ENCODE measurements at places on chromosomes 11 and 22. TPM values are rescaled to one million over a fixed set of nuclear protein-coding genes. Genes with fewer than 3 reads are reported as not detected.

- DNase-seq, result no peak
These were observed 8.3 kb downstream of the LGR4 start for GRCh38 chr11:27464289-27464696.

GRCh38 chr11:94107363-94107762 is 21.3 kb upstream of the PANX1 start:
- DNase-seq, result no peak

DNA sequence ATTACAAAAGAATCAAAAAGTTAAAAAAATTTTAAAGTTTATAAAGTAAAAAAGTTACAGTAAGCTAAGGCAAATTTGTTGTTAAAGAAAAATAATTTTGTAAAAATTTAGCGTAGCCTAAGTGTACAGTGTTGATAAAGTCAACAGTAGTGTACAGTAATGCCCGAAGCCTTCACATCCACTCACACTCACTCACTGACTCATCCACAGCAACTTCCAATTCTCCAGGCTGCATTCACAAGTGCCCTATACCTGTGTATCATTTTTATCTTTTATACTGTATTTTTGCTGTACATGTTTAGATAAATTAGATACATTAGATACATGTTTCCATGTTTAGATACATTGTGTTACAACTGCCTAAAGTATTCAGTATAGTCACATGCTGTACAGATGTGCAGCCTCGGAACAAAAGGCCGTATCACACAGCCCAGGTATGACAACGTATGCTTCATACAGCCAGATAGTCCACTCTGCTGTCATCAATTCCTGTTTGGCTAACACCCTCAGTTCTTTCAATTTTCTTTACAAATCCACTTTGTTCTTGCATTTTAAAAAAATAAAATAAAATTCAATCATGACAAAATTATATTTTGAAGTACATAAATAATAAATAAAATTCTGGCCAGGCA is 80.7 kb downstream of the RBFOX2 start:
- no peak for DNase-seq

DNA sequence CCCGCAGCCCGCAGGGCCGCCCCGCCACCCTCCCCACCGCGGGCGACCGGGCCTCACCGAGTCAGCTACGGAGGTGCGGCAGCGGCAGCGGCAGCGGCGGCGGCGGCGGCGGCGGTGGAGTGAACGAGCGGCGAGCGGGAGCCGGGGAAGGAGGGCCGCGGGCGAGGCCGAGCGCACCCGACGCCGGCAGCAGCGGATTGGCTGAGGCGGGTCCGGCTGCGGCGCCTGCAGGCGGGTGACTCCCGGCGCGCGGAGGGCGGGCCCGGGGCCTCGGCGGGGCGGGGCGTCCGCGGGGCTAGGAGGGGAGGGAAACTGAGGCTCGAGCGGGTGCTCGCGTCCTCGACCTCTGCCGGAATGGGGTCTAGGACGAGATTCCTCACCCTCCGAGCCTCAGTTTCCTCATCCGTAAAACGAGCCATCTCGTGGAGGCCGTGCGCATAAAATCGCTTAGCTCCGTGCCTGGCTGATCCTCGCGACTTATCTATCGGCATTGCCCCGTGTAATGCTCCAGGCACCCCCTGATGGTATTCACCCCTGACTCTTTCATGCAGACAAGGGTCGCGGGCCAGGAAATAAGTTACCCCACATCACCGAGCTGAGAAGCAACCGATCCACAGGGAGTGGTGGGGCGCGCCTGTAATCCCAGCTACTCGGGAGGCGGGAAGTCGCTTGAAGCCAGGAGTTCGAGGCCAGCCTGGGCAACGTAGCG is at the start of gene CPT1A:
CPT1A (minus strand) TSS at position 199 of the 709 bp plus-strand sequence. CDS start 26,442 bp downstream, outside the sequence.
- peak; percentile 88 for DNase-seq

DNA sequence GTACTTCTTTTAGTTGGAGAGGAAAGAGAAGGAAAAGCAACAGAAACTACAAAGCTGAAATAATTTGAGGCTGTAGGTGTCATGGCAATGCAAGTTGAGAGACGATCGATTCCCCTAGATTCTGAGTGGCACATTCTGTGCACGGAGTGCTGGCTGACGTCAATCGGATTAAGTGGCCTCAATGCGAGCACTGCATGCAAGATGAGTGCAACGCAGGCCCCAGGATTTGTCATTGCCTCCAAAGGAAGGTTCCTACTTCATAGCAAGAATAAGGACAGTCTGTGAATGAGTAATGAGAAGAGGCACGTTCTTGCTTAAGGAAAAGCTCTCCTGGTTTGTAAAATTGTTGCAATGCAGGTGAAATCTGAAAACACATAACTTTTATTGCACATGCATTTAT is 892.4 kb downstream of the KCNA4 start:
- DNase-seq, result no peak

DNA sequence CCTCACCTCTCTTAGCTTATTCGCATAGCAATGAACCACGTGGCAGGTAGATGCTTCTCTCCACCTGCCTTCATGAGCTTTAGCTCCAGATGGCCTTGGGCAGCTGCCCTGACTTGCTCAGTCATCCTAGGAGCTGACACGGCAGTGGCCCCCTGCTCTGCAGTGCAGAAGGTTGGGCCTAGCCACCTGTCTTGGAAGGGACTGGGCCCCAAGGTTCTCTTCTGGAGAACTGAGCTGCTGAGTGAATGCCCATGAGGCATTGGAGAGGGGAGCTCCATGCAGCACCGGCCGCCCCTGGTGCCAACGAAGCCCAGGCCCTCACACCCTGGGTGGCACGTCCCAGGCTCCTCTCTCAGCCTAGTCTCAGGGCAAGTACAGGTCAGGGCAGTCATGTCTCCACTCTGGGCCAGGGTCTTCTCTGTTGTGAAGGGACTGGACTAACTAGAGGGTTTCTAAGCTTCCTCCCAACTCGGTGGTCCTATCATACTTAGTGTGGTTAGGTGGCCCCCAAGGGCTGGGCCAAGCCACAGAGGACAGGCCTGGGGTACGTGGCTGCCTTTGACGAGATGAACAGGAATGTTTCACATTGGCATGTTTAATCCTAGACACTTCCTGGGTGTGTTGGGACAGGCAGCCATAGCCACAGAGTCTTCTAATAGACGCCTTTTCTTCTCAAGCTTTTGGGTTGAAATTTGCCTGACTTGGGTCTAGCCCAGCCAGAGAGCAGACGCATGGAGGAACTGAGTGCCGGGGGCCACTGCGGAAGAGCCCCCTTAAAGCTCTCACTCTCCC is 47.9 kb downstream of the ALX4 start:
- DNase-seq, result no peak

DNA sequence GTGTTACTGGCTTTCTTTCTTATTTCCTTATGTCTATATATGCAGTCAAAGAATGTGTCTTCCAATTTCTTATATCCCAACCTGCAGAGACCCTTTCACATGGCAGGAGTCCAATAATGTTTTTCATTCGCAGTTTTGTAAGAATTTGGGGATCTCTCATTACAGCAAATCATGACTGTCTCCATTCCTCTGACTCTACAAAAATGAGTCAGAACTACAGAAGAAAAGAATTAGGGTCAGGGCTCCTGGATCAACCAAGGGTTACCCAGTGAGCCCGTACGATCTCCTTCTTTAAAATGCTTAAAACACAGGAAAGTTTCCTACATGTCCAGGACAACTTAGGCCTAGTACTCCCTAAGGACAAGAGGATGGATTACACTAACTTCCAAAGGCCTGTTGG is 42.2 kb downstream of the RPUSD4 start:
- DNase-seq, result no peak

- no peak for DNase-seq
These were observed 10.2 kb upstream of the MS4A12 start for GRCh38 chr11:60482361-60482760.

DNA sequence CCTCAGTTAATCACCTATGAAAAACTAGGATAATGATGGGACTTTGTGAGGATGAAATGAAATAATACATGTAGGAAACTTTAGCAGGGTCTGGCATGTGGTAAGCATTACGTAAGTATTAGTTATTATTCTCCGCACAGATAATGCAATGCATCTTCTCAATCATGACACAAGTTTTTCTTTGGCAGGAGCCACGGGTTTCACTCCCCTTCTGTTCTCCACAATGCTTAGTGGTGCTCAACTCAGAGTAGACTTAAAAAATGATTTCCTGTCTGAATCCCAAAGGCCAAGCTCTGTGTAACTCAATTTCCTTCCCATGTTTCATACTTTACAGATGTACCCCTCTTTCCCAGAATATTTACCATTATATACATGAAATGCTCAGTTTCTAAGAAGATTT is 82.9 kb downstream of the CCDC34 start:
- DNase-seq, result no peak

- no peak for DNase-seq
These were observed 7.7 kb downstream of the BIK start for GRCh38 chr22:43118024-43118849.

- peak; percentile 15 for DNase-seq
These were observed 17.0 kb downstream of the XRCC6 start for GRCh38 chr22:41638124-41638523.

- DNase-seq, result no peak
These were observed 71.5 kb downstream of the FCHSD2 start for GRCh38 chr11:73070653-73071052.

- DNase-seq, result no peak
These were observed 104.0 kb downstream of the SOX6 start for GRCh38 chr11:16252373-16252772.

DNA sequence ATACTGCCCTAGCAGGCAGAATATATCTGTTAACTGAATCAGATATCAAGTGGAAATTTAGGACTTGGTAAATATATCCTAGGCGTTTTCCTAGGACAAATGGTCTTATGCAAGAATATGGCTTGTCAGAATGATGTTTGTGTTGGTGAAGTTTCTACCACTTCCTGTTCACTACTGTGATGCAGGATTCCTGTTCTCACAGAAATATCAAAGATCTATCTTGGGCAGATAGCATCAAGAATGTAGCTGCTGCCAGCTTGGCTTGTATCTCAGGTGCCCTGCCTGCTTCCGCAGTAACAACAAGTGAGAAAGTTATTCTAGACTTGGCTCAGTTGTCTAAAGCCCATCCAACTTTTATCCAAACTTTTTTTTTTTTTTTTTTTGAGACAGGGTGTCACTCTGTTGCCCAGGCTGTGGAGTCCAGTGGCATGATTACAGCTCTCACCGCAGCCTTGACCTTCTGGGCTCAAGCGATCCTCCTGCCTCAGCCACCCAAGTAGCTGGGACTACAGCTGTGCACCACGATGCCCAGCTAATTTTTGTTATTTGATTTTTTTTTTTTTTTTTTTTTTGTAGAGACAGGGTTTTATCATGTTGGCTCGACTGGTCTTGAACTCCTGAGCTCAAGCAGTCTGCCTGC is 61.3 kb downstream of the PPME1 start:
- no peak for DNase-seq

DNA sequence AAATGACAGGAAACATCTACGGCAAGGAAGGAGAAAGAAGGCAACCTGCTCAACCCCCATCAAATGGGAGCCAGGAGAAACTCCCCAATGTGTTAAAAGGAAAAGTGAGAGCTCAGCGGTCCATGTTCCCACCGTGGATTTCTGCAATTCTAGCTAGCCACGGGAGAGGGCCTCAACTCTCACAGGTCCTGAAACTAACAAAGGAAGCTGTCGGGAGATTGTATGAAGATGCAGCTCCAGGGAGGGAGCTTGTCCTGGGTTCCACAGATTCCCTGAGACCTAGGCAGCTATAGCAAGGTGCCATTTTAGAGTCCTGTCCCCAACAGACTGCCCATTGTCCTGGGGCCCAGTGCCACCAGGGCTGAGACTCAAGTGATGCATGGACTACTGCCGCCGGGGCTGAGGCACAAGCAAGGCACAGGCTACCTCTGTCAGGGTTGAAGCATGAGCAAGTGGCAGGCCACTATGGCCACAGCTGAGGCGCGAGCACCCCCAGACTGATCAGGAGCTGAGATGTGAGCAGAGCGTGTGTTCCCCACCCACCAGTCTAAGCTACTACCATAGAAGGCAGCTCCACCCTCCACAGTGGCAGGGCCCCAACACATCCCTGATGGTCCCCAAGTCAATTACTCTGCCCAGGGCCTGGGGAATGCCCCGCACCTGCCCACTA is 31.3 kb downstream of the RSF1 start:
- no peak for DNase-seq

DNA sequence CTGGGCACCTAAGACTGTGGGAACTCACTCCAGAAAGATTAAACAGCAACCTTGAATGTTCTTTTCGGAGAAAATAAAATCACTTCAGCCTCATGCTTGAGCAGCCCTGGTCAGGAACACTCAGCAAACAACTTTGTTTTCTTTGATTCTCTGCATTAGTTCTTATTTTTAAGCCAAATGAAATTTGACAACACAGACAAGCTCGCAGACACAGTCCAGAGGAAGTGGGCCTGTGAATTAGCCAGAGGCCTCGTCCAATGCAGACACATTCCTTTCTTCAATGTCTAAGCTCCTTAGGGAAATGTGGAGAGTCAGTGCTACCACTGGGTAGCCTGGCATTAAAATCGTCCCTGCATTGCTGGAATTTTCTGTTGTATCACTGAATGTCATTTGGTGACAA is 62.9 kb upstream of the CSNK2A3 start:
- no peak for DNase-seq

- DNase-seq, result no peak
These were observed 13.9 kb downstream of the RTN4RL2 start for GRCh38 chr11:57474017-57474802.

GRCh38 chr22:30640839-30641430 is 5.4 kb downstream of the SLC35E4 start:
- no peak for DNase-seq

GRCh38 chr11:66231561-66231960 is 36.9 kb upstream of the RAB1B start:
- no peak for DNase-seq

DNA sequence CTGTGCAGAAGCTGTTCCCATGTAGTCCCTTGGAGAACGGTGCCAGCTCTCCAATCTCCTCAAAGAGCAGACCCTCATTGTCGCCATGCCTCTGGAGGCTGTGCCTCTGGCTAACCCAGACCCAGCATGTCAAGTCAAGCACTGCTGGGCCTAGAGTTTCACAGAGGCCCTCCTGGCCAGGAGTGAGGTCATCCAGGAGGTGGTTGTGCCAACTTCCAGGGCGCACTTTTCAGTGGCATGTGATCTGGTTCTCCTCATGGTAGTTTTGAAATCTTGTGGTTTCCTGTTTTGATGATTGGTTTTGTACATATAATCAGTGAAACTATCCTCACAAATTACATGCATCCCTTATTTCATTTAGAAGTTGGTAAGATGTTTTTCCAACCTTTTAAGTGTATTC is 78.9 kb downstream of the PPFIBP2 start:
- DNase-seq, result peak; percentile 79

The ADM2 gene
- 1.6 TPM for total RNA-seq

The SULT4A1 gene
- total RNA-seq, result 0.20 TPM

The TSGA10IP gene
- not detected for total RNA-seq

The TRPM5 gene
- not detected for total RNA-seq

The MYOD1 gene
- total RNA-seq, result not detected

The C22orf42 gene
- total RNA-seq, result not detected

The LMO1 gene
- total RNA-seq, result not detected

The APOBEC3B gene
- 0.61 TPM for total RNA-seq

The SMDT1 gene
- total RNA-seq, result 51.3 TPM

The DNAJB13 gene
- not detected for total RNA-seq

The SCARF2 gene
- total RNA-seq, result 1.3 TPM
